ENCODE measurements at places on chromosomes 13 and 19.

DNA sequence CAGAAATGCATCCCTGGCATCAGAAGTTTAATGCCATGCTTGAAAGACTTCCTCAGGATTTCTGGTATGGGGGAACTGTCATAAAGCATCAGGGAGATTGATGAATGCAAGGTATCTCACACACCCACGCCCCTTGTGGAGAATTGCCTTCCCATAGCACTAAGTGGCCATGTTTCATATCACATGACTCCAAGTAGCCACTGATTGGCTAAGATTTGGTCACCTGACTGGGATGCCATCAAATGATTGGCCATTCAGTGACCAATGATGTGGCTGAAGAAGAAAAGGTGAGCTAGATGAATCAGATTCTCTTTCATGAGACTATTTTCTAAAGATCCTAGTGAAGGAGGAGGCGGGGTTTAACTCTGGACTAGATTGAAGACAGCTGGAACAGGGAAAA is 7.3 kb downstream of the KLK8 start:
- no peak for DNase-seq

GRCh38 chr13:30857636-30858035 is 48.4 kb upstream of the MEDAG start:
- no peak for DNase-seq

DNA sequence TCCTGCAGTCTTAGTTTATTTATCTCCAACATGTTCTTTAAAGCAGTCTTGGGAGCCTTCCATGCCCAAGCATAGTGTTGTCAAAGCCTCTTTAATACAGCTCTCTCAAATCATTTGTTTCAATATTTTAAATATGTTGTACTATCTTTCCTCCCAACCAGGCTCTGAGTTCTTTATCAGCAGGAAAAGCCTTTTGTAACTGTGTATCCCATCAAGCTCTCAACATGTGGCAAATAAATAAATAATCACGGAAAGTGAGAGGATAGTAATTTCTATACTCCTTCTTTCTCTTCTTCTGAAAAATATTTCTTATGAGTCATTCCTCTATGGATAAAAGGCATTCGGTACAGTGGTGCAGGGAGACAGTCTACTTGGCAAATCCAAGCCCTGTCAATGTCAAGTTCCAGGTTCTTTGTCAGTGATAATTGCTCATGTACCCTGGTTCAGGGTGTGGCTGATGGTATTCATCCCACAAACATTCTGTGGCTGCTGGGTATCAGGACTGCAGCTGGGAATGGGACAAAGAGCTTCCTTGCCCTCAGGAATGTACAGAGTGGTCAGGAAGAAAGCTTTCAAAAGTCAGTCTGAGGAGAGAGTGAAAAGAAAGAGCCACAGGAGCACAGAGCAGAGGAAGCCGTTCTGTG is 384.3 kb downstream of the EFNB2 start:
- DNase-seq: peak; percentile 78

- DNase-seq: no peak
Measured at GRCh38 chr19:36963280-36963679, 47.1 kb downstream of the ZNF568 start.

- DNase-seq: no peak
Measured at GRCh38 chr19:20278342-20278741, 111.3 kb downstream of the ZNF486 start.

DNA sequence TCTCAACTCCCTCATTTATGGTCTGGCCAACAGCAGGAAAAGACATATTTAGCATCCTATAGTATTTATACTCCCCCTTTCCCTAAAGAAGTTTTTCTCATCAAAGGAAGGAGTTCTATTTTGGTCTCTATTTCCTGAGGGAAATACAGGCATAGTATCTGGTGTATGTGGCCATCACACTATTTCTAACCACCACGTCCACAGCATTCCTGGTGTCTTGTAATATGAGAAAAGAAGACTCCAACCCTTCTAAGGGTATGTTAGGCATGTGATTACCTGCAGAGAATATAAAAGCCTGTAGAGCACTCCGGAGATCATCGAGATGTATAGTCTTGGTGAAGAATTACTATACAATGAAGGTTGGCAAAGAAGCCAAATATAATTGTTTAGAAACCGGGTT is 137.4 kb downstream of the VWA8 start:
- DNase-seq: no peak

DNA sequence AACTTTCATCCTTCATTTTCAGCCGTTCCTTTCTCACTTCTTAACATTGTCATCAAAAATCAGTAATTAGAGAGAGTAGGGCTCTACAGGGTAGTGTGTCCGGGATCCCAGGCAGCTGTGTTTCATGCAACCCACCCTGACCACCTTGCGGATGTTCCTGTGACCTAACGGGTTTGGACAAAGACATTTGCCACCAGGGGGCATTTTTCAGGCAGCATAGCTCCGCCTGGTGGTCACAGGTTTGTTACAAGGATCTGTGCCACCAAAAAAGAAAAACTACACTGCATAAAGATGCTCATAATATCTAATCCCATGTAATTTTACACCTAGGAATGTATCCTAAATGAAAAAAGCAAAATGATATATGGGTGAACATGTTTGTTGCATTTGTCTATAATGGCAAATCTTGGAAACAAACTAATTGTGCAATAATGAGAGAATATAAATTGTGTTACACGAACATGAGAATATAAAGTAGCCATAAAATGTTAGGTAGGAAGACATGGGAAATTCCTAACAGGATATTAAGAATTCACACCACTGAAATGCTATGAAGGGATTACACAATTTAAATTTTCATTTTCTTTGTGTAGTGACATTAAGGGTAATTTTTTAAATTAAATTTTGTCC is 123.0 kb downstream of the SLC7A1 start:
- DNase-seq: no peak

DNA sequence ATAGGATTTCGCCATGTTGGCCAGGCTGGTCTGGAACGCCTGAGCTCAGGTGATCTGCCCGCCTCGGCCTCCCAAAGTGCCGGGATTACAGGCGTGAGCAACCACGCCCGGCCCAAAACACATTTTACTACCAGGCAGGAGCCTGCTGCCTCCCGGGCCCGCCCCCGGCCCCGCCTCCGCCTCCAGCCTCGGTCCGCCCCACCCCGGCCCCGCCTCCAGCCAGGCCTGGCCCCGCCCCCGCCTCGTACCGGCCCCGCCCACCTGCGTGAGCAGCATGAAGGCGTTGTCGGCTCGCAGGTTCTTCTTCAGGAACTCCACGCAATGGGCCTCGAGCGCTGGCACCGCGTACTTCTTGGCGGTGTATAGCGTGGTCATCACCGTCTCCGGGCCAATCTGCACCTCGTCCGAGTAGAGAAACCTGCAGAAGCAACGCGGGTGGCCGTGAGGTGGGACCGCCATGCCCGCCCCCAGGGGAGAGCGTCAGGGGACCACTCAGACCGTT is 22.7 kb downstream of the BTBD2 start:
- DNase-seq: no peak

GRCh38 chr13:46683676-46684260 is 113.2 kb downstream of the ESD start:
- no peak for DNase-seq

GRCh38 chr13:35917252-35917941 is 213.8 kb downstream of the DCLK1 start:
- DNase-seq: no peak

DNA sequence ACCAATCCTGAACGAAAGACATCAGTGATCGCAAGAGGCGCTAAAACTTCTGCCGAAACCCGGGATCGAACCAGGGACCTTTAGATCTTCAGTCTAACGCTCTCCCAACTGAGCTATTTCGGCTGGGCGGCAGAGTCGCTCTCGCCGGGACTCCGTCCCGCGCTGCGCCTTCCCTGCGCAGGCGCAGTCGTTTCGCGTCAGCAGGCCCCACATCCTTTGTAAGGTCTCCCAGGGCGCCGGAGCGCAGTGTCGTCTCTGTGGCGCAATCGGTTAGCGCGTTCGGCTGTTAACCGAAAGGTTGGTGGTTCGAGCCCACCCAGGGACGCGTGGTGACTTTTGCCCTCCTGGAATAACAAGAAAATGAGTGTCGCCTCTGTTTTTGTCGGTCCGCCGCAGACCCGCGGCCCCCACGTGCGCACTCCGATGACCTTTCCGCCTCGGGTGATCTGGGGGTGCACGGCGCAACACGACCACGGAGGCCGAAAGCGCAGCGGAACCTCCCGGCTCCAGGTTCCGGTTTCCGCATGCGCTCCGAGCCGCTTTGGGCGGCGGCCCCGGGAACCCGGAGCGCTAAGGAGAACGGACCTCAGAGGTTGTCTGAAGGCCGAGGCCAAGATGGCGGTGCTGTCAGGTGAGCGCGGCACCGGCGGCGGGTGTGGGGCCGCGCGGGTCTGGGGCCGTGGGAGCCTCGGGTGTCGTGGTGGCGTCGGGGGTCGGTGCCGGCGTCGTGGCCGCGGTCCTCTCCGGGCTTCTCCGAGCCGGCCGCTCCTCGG is at the start of gene NDUFS7:
Gene NDUFS7, plus strand, starts transcription at position 596 of the 773 bp plus-strand sequence. Its CDS starts 20 bp downstream, at position 616.
- DNase-seq: peak; percentile 65

- no peak for DNase-seq
Measured at GRCh38 chr13:66424422-66424821, 805.7 kb downstream of the PCDH9 start.

- DNase-seq: no peak
Measured at GRCh38 chr19:10679743-10680142, 21.5 kb upstream of the QTRT1 start.

DNA sequence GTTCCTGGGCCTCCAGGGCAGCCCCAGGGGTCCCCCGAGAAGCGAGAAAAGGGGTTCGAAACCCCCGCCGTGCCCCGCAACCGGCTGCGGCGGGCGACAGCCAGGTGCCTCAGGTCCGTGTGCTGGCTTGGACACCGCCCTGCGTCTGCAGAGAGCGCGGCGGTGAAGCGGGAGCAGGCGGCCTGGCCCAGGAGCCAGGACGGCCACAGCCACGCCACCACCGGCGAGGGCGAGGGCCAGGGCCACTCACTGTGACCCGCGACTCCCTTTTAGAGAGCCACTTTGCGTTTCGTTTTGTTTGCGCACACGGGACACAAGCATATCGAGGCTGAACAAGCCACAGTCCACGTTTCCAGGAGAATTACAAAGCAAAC is 110.4 kb downstream of the CRYL1 start:
- no peak for DNase-seq

DNA sequence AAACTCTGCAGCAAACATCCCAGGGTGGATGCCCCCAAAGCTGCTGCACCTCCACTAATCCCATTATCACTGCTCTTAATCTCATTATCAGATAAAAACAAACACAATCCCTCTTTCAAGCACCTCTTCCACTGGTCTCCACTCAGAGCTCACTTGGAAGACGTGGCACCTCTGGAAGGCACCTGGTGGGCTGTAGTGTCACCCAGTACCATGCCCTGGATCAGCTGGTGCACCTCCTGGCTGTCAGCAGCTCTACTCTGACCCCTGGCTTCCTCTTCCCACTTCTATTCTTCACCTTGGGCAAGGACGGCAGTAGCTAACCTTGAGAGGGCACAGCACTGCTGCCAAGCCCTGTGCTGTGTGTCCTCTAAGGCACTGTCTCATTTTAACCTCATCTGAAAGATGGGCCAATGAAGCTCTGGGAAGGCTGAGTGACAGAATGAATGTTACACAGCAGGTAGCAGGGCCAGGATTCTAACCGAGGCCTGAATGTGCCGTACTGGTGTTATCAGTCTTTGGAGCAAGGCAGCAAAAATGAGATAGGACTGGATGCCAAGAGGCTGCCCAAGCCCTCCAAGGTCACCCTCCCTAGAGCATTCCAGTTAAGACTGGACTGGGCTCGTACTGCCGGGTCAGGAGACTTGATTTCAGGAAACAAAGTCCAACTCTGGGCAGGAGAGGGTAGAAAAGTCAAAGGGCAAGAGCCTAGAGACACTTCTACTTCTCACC is 7.4 kb downstream of the BRD4 start:
- no peak for DNase-seq

GRCh38 chr19:10553943-10554381 is 10.3 kb downstream of the ATG4D start:
- no peak for DNase-seq

DNA sequence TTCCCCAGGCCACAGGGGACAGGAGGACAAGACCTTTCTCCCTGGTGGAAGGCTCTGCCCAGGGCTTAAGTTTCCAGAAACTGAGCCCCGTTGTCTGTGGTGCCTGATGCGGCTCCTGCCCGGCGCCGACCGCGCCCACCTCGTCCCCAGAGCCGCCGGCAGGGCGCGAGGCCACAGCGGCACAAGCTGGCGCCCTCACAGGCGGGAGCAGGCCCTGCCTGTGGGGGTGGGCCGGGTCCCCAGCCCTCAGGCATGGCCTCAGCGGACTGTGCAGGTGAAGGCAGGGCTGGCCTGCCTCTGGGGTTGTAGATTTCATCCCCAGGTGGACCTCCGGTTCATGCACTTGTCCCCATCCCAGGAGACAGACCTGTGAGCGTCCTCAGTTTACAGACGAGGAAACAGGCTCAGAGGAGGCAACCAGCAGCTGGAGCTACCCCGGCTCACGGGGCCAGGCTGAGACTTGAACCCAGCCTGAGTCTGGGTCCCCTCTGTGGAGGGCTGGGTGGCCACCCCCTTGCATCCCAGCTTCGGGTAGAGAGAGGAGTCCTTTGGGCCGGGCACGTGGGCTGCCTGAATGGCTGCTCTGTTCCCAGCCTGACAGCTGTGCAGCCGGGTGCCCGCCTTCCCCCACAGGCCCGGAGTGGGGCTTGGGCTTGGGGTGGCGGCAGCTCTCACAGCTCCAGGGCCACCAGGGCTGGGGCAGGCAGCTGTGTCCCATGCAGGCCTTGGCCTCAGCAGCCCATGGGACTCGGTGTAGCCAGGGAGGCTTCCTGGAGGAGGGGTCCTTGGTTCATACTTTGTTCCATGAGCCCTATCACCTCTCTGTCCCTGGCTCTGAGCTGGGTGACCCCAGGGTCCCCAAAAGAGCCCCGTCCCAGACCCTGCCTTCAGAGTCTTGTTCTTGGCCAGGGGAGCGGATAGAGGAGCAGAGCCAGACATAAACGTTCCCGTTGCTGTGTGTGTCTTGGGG is 26.8 kb downstream of the PIAS4 start:
- DNase-seq: no peak

DNA sequence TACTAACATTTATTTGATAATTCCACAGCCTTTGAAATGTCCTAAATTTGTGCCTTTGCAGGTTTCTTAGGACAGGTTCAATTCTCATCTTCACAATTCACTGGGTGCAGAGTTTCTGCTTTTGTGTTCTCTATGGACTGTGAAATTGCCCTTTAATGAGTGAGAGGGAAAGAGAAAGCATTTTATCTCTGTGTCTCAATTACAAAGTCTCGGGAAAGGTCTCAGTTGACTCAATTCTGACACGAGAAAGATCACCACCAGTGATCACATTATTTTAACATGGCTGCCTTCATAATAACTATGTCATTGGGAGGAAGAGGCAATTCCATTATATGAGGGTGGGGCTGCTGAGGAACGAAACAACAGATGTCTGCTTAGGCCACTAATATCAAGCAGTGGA is 26.2 kb upstream of the LRCH1 start:
- no peak for DNase-seq

GRCh38 chr19:19068659-19069654 is 5.2 kb downstream of the SLC25A42 start:
- no peak for DNase-seq

- DNase-seq: no peak
Measured at GRCh38 chr13:79369226-79369625, 36.8 kb downstream of the RBM26 start.
